ENCODE measurements at places on chromosomes 12 and 14.
A peak's percentile ranks its signal among the peaks of the same experiment; 100 is the strongest.

DNA sequence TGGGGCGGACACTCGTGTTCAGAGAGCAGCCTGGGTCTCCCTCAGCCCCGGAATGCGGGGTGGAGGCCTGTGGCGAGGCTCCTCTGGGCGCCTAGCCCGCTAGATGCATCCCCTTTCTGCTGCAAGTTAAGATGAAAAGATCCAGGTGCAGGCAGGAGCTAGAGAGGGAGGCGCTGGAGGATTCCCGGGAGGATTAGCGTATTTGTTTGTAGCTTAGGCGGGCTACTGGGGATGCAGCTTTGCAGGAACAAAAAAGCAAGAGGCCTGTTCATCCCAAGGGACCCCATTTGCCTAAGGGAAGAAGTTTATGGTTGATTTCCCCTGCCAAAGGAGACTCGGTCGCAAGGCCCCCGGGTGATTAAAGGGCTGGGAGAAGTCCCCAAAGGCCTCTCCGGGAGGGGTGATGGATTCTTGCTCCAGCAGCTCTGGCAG is 824 bp downstream of the CCDC177 start:
- DNase-seq: peak; percentile 46

DNA sequence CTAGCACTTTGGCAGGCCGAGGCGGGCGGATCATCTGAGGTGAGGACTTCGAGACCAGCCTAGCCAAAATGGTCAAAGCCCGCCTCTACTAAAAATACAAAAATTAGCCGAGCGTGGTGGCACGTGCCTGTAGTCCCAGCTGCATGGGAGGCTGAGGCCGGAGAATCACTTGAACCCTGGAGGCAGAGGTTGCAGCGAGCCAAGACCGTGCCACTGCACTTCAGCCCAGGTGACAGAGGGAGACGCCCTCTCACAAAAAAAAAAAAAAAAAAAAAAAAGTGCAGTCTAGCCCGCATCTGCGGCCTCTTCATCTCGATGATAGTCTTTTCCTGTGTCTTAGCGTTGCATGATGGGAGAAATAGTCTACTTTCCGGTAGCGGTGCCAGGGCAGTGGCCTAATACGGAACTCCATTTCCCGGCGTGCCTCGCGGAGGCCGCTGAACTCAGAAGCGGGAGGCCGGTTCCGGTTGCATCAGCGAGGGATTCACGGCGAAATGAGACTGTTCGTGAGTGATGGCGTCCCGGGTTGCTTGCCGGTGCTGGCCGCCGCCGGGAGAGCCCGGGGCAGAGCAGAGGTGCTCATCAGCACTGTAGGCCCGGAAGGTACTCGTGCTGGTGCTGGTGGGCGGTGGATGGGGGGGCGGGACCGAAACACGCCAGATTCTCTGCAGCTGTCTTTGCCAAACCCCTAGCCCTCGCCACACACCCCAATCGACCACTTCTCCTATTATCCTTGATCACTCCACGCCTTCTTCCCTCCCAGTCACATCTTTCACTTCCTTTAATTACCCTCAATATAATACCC is at the start of gene MARS1:
Gene MARS1, plus strand, starts transcription at position 472 of the 805 bp plus-strand sequence. Its CDS starts 23 bp downstream, at position 495.
- DNase-seq: peak; percentile 80

DNA sequence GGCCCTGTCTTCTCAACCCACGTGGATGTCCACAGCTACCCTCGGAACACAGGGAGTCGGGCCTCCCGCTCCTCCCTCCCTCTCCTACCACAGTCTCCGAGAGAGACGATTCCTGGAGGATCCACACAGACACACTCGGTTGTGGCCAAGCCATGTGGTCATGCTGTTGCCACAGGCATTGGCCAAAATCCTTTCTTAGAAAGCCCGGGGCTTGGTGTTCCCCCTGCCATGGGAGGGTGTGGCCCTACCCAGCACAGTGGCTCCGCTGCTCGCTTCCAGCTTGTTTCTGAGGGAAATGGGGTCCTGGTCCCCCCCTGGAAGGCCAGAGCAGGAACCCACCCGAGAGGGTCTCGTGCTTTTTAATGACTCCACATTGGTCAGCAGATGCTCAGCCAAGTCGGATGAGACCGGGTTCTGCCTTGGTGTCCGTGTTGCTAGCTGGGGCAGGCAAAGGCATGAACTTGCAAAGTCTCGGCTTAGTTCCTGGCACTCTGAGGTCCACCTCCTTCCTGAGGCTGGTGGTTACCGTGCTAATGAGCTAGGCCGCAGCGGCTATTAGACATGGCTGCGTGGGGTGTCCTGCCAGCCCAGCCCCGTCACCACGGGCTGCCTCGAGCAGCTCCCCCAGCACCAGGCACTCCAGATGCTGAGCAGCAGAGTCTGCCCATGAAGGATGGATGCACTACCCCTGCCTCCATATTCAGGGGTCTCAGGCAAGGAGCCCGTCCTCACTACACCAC is 46.8 kb upstream of the MEG3 start:
- DNase-seq: no peak

- no peak for DNase-seq
These were observed 26.4 kb downstream of the SPIC start for GRCh38 chr12:101501410-101501995.

- DNase-seq: no peak
These were observed 66.9 kb downstream of the METTL25 start for GRCh38 chr12:82425241-82425640.

DNA sequence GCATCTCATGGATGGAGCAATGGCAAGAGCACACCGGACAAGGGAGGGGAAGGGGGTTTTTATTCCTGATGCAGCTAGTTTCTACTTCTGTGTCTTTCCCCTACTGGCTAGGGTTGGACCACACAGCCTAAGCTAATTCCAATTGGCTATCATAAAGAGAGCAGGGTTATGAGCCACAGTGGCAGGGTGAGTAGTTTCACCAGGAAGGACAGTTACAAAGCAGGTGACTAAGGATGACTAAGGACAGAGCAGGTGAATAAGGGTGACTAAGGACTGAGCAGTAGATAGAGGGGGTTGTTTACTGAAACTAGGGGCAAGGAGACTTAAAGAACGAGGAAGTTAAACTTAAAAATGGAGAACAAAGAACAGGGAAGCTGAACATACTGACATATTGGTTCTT is 321.4 kb upstream of the SEL1L start:
- DNase-seq: no peak

GRCh38 chr12:91722072-91722471 is 423.6 kb downstream of the BTG1 start:
- DNase-seq: no peak

- no peak for DNase-seq
These were observed 64.8 kb downstream of the GNS start for GRCh38 chr12:64694130-64695040.

- DNase-seq: no peak
These were observed 5.4 kb upstream of the LPAR5 start for GRCh38 chr12:6641131-6641530.

DNA sequence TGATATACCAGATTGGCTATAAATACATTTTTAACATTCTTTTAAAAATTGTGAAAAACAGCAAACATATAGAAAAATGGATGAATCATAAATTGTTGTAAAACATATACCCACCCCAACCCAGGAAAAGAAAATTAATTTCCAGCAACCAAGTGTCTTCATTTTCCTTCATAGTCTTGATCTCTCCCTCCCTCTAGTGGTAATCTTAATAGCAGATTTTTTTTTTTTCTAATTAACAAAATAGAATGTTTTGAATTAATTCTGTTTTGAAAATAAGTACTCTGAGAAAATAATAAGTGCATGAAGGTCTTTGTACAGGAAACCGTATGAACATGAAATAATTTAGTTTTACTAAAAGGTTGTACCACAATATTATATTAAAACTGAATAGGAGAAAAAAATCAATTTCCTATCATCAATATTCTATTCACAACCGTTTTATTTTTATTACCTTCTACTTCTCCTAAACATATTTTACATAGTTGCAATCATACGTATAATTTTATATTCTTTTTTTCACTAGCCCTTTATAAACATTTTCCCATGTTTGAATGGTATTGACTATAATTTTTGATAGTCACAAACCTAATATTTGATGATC is 7.0 kb downstream of the ETNK1 start:
- no peak for DNase-seq

DNA sequence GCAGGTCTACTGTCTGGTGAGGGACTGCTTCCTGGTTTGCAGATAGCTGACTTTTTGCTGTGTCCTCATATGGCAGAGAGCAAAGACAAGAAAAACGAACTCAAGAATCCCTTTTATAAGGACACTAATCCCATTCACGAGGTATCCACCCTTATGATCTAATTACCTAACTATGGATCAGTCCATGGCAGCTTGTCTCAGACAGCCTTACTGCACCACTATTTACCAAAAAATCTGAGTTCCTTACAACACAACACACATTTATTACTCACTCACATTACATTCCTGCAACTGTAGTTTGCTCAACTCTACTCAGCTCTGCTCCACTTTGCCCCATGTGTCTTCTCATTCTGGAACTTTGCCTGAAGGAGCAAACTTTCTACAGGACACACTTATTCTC is 10.1 kb upstream of the SLC6A15 start:
- no peak for DNase-seq

GRCh38 chr14:71538938-71539649 is 393.1 kb upstream of the RGS6 start:
- no peak for DNase-seq

DNA sequence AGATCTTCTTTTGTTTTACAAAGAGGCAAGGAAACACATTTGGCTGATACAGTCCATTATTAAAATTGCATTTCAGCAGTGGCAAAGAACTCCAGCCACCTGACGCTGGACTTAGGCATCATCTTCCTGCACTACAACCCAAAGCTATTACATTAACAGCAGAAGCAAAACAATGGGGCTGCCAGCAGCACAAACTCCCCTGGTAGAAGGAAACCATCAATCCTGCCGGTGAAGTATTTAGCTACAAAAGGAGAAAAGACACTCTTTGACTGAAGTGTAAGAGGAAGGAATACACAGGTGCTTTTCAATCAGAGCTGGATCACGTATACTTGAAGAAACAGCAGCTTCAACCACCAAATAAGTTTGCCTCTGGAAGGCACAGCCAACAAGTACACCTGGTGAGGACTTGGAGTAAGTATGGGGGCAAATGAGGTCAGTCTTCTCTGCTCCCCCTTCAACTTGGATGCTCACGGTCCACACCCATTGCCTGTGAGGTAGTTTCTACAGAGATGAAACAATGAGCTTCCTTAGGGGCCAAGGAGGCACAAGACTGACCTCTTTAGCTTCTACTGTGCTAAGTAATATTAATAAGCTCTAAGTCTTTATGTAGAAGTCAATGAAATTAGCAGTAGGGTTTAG is 125.9 kb upstream of the FOXN3 start:
- no peak for DNase-seq

GRCh38 chr14:75634848-75635247 is 25.8 kb downstream of the ERG28 start:
- no peak for DNase-seq

DNA sequence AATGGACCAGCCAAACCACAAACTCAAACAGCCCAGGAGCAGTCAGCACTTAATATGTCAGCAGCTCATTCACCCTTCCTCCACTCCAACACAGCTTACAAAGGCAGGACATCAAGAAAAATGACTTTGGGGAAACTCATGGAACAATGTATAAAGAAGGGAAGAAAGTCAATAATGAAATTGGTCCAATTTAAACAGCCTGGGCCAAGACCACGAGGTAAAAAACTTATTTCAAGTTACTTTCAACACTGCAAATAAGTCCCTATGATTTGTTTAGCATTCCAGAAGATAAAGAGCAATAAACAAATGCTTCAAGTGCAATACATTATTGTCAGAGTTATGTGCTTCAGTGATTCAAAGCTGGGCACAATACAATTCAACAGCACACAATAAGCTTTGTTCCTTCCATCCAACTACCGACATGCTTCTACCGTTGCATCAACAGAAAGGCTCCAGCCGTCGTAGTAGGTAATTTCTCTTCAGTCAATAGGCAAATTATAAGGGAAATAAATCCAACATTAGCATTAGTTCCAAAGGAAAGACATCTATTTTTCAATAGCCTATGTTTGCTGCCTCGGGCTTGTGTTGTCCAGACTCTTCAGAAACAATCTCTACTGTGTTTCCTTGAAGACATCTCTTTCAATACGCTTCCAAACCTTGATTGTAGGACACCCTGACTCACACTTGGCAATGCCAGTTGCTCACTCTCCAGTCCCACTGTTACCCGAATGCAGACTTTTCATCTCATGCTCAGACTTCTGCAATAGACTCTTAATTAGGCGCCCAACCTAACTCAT is 225.7 kb downstream of the NUAK1 start:
- no peak for DNase-seq

DNA sequence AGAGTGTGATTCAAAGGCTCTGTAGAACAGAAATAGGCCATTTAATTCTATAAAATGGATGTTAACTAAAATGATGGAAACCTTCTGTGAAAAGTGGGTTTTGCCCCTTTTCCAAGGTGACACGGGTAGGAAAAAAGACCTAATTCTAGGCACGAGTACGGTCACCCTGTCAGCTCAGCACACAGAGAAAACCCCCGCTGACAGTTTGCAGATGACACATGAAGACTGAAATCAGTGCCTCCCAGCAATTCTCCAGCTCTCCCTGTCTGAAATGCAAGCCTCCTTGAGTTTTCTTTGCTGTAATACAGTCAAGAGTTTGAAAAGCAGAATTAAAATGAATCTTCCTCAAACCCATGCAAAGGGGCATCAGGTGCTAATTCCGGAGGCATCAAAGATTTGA is 230.0 kb downstream of the TMEM132D start:
- no peak for DNase-seq

DNA sequence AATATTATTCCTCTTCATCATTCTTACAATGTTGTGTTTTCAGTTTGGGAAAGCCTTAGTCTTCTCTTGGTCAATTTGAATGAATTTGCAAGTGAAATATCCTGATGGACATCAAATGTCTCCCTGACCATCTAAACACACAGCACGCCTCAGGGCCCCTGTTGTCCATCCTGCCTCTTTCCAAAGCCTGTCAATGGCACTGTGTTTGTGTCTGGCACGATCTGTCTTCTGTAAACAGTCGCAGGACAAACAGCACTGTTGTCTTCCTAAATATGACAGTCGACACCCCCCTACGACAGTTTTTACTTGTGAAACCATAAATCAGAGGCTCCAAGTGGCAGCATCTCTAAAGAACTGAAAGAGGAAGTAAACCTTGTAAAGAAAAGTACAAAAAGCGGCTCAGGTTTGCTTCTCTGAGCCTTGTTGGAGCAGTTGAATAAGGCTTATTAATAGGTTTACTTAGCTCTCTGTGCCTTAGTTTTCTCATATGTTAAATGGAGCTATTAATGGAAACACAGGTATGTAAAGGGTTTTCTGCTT is 285.8 kb downstream of the NRXN3 start:
- DNase-seq: no peak

- no peak for DNase-seq
These were observed 212.6 kb downstream of the PCNX1 start for GRCh38 chr14:71119832-71120231.

GRCh38 chr12:132803888-132804287 is 24.8 kb downstream of the GOLGA3 start:
- no peak for DNase-seq

DNA sequence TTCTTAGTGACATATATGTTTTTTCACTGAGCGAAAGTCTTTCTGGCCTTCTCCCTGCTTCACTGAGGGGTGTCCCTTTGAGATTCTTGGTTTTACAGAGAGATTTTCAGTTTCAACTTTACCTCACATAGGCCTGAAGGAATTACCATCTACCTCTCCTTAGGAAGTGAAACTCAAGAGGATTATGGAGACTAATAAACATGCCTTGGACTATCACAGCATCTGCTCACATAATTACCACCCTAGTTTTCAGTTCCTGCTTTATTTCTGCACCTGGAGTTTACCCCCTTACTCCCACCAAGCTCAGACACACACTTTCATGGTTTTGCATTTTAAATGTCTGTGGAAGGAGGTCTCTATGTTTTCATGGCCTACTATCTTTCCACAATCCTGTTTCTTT is 118.3 kb upstream of the SCAF11 start:
- DNase-seq: no peak

- DNase-seq: no peak
These were observed 48.8 kb upstream of the SLC38A4 start for GRCh38 chr12:46874642-46875041.
